ENCODE measurements at places on chromosomes 4 and X.

DNA sequence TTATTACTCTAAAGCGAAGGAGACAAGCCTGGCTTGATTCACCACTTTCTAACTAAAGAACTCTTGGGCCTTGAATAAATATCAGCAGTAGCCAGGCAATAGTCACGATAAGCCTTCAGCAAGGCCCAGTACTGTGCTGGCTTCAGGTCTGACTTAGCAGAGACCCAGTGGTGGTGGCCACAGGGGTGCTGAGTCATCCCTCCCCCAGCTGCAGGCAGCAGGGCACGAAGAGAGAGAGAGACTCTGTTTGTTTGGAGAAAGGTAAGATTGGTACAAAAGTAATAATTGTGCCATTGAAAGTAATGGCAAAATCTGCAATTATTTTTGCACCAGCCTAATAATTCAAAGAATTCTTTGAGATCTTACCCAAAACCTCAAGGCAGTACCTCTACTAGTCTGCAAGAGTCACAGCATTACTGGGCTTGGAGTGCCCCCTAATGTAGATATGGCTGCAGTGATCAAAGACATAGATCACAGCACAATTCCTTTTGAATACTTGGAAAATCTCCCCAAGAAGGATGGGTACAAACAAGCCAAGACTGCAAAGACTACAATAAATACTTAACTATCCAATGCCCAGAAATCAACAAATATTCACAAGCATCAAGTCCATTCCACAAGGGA, 159.5 kb upstream of the USP38 start:
- H3K4me1 ChIP-seq, result no peaks in the 10 kb centered on the region
- no peaks in the 10 kb centered on the region for H3K36me3 ChIP-seq
- no peak for DNase-seq
- no peak overlapping the region for H3K4me3 ChIP-seq
- no peaks in the 10 kb centered on the region for H3K27me3 ChIP-seq

DNA sequence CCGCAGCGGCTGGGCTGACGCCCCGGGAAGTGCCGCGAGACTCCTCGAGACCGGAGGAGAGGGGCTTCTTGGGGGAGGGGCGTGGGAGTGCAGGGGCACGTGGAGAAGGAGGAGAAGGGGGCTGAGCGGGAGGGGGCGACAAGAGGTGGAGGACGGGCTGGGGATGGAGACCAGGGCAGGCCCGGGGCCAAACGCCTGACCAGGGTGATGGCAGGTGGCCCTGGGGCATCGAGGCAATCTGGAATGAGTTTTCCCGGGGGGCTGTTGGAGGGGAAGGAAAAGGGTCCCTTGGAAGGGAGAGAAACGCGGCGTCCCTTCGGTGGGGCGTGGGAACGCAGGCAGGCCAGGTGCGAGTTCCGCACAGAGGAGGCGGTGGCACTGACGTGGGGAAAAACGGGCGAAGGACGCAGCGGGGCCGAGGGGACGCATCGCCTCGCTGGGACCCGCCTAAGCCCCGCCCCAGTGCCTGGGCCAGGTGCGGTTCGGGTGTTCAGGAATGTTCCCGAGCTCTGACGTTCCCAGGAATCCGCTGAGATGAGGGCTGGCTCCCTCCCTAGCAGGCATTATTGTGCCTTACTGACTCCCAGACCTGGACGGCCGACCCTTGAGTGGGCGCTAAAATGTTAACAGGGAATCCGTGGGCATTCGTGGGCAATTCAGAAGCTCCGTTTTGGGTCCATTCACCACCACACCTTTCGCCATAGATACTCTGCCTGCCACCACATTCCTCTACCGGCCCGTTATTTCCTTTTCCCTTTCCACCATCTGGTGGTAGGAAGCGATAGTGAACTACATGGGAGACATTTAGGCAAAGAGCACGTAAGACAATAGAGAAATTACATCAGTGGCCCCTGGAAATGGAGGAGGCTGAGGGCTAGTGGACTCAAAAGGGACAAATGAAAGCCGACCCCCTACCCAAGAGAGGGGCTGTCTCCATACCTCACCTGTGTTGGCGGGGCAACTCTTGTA, 795 bp upstream of the SH3KBP1 start:
- H3K27me3 ChIP-seq, result no peaks in the 10 kb centered on the region
- peak overlapping the region; percentile 74 for H3K27ac ChIP-seq
- peak overlapping the region; percentile 48 for H3K4me3 ChIP-seq
- peaks cover 7% of the 10 kb centered on the region for H3K4me1 ChIP-seq

GRCh38 chr4:47668810-47669408, 169.0 kb downstream of the CORIN start:
- peaks cover 3% of the 10 kb centered on the region for H3K27me3 ChIP-seq
- H3K27ac ChIP-seq, result no peak overlapping the region
- H3K4me1 ChIP-seq, result no peaks in the 10 kb centered on the region
- H3K4me3 ChIP-seq, result no peak overlapping the region

DNA sequence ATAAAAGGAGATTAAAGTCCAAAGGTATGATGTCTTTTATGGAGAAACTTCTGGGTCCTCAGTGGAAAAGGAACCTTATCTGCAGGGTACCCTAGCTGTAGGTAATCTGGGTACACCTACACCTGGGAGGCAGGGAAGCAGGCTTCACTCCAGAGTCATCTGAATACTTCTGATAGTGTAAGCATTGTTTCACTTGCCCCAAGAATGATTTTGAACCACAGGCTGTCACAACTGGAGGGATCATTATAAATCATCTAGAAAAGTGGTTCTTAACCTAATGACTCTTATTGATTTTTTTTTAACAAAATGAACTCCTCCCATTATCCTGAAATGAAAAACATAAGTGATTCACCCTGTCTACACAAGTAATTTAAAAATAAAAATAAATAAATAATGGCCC, 44.0 kb upstream of the STK26 start:
- no peaks in the 10 kb centered on the region for H3K4me1 ChIP-seq
- DNase-seq, result no peak
- no peaks in the 10 kb centered on the region for H3K27me3 ChIP-seq
- H3K4me3 ChIP-seq, result no peak overlapping the region
- no peaks in the 10 kb centered on the region for H3K36me3 ChIP-seq

DNA sequence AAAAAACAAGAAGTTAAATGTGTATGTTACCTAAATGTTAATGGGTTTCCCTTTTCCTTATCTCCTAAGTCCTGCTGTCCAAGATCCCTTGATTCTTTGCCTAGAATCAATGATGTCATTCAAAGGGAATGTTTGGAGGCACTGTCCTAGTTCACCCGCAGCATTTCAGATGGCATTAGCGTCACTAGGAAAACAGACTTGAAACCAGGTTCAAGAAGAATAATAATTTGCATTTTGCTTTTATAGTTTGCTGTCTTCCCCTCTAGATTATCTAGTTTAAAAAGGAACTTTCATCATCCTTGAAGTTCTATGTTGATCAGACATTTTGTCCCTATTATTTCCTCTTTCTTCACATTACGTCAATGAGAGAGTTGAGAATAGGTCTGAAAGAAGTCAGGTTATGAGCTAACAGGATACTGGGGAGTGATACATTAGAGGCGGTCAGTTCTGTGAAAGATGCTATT, 234.1 kb upstream of the PGRMC2 start:
- no peaks in the 10 kb centered on the region for H3K27me3 ChIP-seq
- H3K4me1 ChIP-seq, result no peaks in the 10 kb centered on the region
- no peak overlapping the region for H3K4me3 ChIP-seq
- DNase-seq, result no peak
- no peaks in the 10 kb centered on the region for H3K36me3 ChIP-seq

GRCh38 chr4:162727232-162727631, 439.5 kb downstream of the NAF1 start:
- H3K4me1 ChIP-seq, result no peaks in the 10 kb centered on the region
- no peaks in the 10 kb centered on the region for H3K36me3 ChIP-seq
- H3K27me3 ChIP-seq, result no peaks in the 10 kb centered on the region
- no peak overlapping the region for H3K27ac ChIP-seq
- no peak overlapping the region for H3K4me3 ChIP-seq
